Activated T-helper 9 cell treated with anti-CD3 and anti-CD28 coated beads, Interleukin-2, amount 50 U/mL, for 16 hours (primary cell): ENCODE measurements at places on chromosomes 12 and 14.

DNA sequence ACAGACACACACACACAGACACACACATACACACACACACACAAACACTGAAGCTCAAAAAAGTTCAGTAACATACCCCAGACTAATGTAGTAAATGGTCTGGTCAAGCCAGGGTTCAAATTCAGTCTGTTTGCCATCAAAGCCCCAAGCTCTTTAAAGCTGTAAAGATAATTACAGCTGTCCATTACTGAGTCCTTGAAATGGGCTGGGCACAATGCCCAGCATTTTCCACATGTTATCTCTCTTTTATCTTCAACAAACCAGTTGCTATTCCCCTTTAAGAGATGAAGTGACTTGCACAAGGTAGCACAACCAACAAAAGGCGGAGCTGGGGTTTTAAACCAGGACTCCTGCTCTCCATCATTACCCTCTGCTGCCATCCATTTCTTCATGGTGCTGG lies 7.6 kb upstream of the UNC119B start:
- DNase-seq: no peak

GRCh38 chr12:124006085-124006845 lies 33.2 kb downstream of the ZNF664 start:
- no peak for DNase-seq

GRCh38 chr12:15772405-15773018 lies 16.7 kb downstream of the EPS8 start:
- DNase-seq: no peak

- DNase-seq: no peak
Measured at GRCh38 chr12:45611495-45611894, 118.0 kb upstream of the ARID2 start.

- DNase-seq: no peak
Measured at GRCh38 chr14:61219673-61220072, 61.5 kb downstream of the TMEM30B start.
